ENCODE measurements at places on chromosomes 4 and X.

DNA sequence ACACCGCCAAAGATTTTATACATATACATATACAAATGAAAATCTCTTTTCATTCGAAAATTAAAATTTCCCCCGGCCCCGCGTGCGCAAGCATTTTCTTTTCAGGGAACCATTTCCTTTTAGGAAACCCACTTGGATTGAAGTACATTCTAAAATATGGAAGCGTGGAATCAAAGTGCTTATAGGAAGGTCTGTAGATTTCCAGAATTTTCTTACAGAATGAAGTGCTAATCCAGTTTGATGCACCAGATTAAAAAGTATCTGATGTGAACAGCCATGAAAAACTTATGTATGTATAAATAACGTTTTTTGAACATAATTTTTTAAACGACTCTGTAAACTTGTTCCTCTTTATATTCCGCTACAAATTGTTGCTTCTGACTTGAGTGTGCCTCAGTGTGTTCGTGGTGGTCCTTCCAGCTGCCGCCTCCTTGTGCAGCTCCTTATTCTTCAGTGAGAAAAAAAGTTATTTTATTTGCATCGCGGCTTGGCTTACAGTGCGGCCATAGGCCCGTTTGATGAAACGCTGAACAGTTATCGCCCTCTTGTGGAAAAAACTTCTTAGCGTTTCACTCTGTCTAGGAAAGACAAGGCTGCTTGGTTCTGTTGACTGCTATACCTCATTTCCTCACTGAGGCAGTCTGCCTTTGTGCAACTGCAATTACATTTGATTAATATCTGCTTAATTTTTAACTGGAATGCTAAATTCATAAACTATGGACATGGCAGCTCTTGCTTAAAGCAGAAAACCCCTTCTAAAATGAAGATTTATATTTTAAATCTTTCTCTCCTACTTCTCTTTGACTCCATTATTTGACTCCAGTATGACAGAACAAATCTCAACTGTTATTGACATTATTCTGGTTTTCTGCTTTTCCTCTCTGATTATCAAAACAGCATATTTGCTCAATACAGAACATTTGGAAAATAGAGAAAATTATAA lies 4.7 kb upstream of the NKX6-1 start:
- peak; percentile 55 for DNase-seq

DNA sequence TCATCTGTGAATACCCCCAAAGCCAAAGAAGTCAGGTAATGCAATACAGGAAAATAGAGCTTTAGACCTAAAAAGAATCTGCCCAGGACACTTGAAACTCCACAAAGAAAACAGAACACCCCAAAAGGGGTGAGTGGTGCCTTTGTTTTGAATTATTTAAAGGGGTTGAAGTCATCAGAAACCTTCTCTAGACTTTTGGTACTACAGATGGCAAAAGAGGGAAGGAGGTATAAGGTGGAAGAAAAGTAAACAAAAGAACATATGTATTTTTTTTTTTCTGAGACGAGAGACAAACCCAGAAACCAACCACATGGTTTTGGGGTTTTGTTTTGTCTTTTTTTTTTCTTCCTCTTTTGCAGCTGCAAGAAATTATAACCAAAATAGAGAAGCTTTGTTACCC lies 1477.8 kb downstream of the C4orf33 start:
- DNase-seq, result no peak

- no peak for DNase-seq
Measured at GRCh38 chr4:88616275-88617150, 24.2 kb downstream of the HERC3 start.

DNA sequence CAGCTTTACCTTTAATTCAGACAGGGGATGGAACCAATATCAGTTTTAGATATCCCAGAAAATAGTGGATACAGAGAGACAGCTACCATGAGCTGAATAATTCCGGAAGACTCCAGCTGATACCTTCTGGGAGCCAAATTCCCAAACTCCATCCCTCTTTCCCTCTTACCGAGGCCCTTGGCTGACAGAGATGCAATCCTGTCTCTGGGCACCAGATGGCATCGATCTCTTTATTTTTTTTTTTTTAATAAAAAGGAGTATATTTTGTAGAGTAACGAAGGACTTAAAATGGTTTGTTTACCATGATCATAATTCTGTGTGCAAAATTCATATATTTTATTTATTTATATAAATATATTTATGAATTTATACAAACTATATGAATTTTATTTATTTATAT lies 31.0 kb downstream of the RAB40A start:
- DNase-seq, result peak; percentile 32

- no peak for DNase-seq
Measured at GRCh38 chrX:155715141-155715540, 102.4 kb upstream of the TMLHE start.

DNA sequence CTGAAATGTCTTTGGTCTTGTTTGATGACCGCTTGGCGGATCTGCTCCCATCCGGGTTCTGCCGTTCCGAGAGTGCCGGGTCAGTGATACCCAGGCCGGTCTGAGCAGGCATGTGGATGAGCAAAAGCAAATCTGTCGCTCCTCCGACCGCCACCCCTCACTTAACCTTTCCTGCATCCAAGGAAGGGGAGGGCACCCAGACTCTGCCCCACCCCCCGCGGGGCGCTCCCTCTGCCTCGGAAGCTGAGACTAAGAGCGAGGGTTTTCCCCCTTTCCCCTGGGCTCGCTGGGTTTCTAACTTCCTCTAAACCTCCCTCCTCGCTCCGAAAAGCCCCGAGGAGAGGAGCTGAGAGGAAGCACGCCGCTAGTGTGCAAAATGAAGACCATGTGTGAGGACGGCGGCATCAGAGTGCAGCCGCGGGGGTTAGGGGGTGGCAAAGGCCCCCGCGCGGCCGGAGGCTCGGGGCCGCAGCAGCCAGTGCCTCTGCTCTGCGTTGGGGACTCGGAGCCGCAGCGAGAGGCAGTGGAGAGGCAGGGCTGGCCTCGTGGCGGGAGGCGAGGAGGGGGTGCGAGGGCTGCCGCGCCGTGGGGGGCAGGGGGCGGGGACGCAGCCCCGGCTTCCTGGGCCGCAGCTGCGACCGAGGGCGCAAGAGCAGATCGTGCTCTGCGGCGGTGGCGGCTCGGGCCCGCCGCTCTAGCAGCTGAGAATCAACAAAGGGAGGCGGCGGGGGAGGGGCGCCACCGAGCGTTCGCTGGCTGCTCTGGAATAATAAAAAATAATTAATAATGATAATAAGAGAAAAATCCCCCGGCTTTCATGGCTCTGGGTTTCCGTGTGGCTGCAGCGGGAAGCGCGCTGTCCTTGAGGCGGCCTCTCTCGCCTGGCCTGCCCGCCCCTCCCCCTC lies 55.8 kb upstream of the BCOR start:
- peak; percentile 71 for DNase-seq

GRCh38 chrX:115940888-115941332 lies 229.6 kb upstream of the AGTR2 start:
- peak; percentile 81 for DNase-seq
